Fibroblast of skin of left quadriceps (primary cell): ENCODE measurements at places on chromosomes 13 and 19.

DNA sequence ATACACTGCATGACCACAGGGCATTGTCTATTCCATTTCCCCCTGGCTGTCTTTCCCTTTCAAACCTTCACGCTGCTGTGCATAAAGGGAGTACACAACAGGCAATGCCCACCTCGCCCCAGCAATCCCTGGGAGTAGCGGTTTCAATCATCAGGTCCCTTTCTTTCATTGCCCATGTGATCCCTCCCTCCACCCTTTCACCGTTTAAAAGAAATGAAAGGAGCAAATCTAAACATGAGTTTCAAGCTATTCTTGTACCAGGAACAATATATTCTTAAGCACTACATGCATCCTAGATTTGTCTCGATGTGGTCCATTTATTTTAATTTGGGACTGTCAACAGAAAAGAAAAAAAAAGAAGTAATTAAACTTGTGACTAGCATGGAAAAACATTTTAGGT is 123.4 kb upstream of the ARGLU1 start:
- no peak for DNase-seq

- no peak for DNase-seq
These were observed 1388.8 kb downstream of the UQCRFS1 start for GRCh38 chr19:27824108-27824507.

DNA sequence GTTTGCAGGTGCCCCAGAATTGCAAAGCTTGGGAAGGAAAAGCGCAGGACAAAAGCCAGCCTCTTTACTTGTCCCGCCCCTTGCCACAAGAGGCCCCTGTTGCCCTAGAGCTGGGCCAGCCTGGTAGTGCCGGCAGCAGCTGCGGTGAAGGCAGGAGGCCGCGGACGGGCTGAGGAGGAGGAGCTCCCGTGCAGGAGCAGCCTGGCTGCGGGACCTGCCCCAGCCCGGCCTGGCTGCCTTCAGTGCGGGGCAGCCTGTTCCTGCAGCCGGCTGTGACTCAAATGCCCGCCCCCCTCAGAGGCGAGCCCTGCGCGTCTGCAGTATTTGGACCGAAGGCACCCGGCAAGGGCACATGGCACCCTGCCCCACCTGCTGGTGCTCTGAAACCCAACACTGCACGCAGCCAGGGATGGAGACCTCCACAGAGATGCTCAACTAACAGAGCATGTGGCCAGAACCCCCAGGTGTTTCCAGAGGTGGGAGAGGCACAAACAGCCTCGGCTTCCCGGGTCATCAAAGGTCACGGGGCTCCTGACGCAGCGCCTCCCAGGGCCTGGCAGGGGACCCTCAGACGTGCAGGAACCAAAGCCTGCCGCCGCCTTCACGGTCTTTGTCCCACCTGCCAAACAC is 29.7 kb downstream of the NAXD start:
- peak; percentile 11 for DNase-seq

- no peak for DNase-seq
These were observed 1131.7 kb downstream of the SLITRK5 start for GRCh38 chr13:88802886-88803285.

- DNase-seq, result no peak
These were observed 2304.4 kb downstream of the PCDH9 start for GRCh38 chr13:64925727-64926126.
